Adrenal gland (tissue), 19 donors: ENCODE measurements at places on chromosomes 13 and 19. TPM values are rescaled to one million over a fixed set of nuclear protein-coding genes. Genes with fewer than 3 reads are reported as not detected.

SERP2 gene
- polyA plus RNA-seq, result 4.4 TPM

MAG gene
- polyA plus RNA-seq, result 0.33 TPM

VSTM2B gene
- polyA plus RNA-seq, result 0.09 TPM

TSC22D1 gene
- 48.1 TPM for polyA plus RNA-seq

VAV1 gene
- 2.4 TPM for polyA plus RNA-seq

ZNF91 gene
- polyA plus RNA-seq, result 16.5 TPM

RBM42 gene
- polyA plus RNA-seq, result 107 TPM

DACT3 gene
- 3.8 TPM for polyA plus RNA-seq

CYSLTR2 gene
- 8.3 TPM for polyA plus RNA-seq
